ENCODE measurements at places on chromosomes 12 and 14. TPM values are rescaled to one million over a fixed set of nuclear protein-coding genes. Genes with fewer than 3 reads are reported as not detected.

DNA sequence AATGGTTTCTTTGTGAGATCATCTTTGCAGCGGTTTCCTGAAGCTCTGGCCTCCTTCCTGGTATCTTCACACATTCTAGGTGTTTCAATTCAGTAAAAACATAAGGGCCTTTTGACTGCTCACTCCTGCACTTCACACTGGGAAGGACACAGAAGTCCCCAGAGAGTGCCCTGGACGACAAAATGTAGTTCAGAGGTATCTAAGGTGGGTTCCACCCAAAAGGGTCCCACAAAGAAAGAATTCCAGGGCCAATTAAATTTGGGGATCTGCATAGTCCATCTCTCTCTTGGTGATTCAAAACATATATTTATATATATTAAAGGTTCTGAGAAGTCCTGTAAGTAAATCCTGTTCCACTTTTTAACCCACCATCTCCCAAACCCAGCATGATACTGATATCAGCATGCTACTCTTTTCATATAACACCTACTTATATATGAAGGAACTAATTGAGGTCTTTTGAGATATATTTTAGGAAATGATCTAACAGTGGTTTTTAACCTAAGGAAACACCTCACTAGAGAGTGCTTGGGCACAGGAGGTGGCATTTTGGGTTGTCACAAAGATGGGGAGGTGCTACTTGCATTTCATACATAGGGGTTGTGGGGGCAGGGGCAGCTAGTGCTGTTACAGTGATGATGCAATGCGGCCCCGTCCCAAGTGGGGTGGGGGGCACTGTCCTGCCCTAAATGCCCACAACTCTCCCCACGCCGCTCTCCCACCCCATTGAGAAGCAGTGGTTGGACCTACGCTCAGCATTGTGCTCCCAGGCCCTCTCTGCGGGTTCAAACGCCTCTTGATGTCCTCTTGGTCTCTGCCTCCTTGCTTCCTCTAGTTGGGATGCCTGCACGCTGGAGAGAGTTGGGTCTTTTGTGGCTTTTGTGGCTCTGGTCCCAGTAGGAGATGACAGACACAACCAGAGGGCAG lies 109.4 kb downstream of the ARF6 start:
- DNase-seq = peak; percentile 34

DNA sequence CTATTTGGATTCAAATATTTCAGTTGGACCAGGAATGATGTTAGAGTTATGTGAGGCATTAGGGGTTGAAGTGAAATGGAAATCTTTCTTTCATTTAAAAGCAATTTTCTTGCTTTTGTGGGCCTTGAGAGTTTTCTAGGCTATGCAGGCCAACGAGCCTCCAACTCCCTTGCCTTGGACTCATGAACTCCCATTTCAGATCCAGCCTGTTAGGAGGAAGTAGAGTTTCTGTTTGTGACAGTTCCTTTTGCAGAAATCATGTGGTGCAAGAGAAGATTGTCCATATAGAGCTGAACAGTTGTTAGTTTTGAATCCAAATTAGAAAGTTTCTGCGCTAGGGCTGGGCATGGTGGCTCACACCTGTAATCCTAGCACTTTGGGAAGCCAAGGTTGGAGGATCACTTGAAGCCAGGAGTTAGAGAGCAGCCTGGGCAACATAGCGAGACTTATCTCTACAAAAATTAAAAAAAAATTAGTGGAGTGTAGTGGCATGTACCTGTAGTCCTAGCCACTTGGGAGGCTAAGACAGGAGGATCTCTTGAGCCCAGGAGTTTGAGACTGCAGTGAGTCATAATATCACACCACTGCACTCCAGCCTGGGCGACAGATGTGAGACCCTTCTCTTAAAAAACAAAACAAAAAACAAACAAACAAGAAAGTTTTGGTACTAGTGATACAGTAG lies 47.3 kb upstream of the MED13L start:
- DNase-seq = no peak

DNA sequence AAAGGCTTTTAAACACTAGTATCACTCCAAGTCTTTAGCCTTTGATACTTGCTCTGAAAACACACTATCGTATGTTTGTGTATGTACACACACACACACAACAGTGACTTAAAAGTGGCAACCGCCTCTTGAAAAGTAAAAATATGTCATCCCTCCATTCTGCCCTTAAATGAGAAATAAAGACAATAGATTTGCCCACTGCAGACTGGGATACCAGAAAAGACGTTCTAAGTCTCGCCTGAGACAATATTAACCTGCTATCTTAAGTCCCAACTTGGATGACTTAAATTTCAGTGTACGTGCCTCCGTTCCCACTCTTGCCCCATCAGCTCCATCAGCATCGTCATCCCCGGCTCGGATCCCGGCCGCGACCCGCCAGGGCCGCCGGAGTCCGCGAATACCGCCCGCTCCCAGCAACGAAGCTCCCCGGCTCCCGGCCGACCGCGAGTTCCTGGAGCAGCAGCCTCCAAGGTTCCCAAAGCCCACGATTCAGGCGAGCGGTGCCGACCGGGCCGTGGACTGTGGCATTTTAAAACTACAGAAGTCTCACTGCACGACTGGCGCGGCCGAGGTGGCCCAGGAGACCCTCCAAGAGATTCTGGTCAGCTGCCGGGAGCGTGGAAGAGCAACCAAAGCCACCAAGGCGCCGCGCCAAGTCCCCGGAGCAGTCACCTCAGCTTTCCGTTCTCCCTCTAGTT lies 2.8 kb upstream of the ARID2 start:
- DNase-seq = no peak

The RPL10L gene
- total RNA-seq = not detected

The FAR2 gene
- 19.8 TPM for total RNA-seq

The HHIPL1 gene
- total RNA-seq = not detected

The REP15 gene
- 0.57 TPM for total RNA-seq

GRCh38 chr12:51793201-51793600 lies 55.3 kb downstream of the FIGNL2 start:
- no peak for DNase-seq

- no peak for DNase-seq
Measured at GRCh38 chr12:49819786-49820185, 8.4 kb downstream of the NCKAP5L start.

- no peak for DNase-seq
Measured at GRCh38 chr14:28813810-28814209, 47.2 kb downstream of the FOXG1 start.

GRCh38 chr14:34460295-34460694 lies 1.7 kb downstream of the SPTSSA start:
- DNase-seq = no peak

The SLCO1B3 gene
- total RNA-seq = 3.2 TPM

The CCDC175 gene
- total RNA-seq = 0.34 TPM

All from HT-29 (cell line).